ENCODE measurements at places on chromosomes 7 and 10.

- DNase-seq = no peak
Observed at GRCh38 chr7:114930829-114931655, 9.1 kb downstream of the MDFIC start.

GRCh38 chr7:125572414-125572813 is 642.8 kb upstream of the POT1 start:
- no peak for DNase-seq

DNA sequence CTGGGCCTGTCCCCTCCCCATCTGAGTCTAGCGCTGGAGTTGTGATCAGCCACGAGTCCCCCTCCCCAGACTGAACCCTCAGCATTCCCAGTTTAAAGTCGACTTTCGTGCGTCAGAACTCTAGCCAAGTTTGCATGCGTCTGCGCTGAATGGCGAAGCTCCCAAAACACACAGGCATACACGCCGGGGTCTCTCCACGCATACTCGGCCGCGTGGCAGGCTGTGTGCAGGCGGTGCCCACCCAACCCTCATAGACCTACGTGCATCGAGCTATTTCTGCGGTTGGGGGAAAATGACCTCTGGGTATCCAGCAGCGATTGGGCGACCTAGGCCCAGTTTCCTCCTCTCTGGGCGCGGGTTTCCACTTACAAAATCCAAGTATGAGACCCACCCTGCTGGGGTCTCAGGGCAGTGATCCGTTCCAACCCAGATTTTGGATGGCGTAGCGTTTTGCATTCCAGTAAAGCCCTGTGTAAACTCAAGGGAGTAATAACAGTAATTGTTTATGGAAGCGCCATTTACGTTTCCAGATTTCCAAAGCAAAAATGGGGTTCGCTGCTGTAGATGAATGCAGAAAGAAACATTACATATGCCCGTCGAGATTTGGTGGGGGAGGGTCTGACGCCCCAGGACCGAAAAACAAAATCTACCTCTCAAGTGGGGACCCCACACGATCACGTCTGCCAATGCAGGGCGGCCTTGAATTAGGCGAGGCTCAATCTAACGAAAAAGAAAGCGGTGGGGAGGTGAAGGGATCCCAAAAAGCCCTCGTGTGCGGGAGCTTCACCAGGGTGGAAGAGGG is 2.0 kb upstream of the HMX3 start:
- peak; percentile 38 for DNase-seq

DNA sequence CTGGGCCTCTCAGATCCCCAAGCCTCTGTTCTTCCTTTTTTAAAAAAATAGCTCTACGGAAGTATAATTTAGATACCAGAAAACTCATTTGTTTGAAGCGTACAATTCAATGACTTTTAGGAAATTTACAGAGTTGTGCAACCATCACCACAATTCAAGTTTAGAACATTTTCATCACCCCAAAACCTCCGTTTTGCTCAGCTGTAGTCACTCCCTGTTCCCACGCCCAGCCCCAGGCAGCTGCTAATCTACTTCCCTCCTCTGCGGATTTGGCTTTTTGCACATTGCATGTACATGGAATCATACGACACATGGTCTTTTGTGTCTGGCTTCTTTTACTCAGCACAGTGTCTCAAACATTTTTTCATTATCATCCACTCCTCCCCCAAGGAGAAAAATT is 229.2 kb downstream of the TCF7L2 start:
- no peak for DNase-seq

DNA sequence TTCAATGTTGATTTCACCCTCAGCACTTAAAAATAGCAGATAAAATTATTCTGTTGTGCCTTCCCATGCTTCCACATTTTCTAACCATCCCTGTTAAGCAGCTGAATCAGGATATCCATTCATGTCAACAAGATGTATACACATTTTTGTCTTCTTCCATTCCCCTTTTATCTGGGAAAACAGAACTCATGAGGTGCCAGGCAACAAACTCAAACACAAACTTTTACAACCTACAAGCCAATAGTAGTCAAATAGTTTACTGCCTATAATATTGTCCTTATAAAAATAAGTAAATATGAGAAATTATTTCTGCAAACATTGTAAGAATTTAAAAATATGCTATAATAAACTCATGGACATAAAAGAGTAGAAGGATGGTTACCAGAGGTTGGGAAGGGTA is 1569.8 kb downstream of the REEP3 start:
- no peak for DNase-seq

Measured in activated T-cell treated with anti-CD3 and anti-CD28 coated beads, Interleukin-2, amount 50 U/mL, for 24 hours (primary cell).